ENCODE measurements at places on chromosomes 11 and 22.

DNA sequence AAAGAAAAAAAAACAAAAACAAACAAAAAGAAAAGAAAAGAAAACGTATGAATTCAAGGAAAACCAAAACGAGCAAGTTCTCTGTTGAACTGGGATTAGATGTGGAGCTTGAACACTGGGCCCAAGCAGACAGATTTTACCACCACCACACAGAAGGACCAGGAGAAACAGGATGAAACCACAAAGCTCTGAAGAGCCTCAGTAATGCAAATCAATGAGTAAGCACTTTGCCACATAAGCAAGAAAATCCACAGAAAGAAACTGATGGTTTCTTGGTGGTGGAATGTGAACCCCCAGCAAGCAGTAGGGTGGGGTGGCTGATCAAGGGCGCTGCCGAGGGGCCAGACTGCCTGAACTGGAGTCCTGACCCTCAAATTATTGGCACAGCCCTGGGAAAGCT, 50.9 kb upstream of the NFRKB start:
- DNase-seq: no peak

- DNase-seq: no peak
Measured at GRCh38 chr11:11313902-11314692, 39.0 kb downstream of the CSNK2A3 start.

GRCh38 chr11:125374398-125374797, 121.7 kb downstream of the FEZ1 start:
- no peak for DNase-seq

- DNase-seq: no peak
Measured at GRCh38 chr22:41915035-41915785, at the start of gene SHISA8. SHISA8 (minus strand) TSS chr22:41915074; CDS start chr22:41914667, 407 bp downstream.

- no peak for DNase-seq
Measured at GRCh38 chr22:41361716-41362310, 19.9 kb upstream of the TEF start.

DNA sequence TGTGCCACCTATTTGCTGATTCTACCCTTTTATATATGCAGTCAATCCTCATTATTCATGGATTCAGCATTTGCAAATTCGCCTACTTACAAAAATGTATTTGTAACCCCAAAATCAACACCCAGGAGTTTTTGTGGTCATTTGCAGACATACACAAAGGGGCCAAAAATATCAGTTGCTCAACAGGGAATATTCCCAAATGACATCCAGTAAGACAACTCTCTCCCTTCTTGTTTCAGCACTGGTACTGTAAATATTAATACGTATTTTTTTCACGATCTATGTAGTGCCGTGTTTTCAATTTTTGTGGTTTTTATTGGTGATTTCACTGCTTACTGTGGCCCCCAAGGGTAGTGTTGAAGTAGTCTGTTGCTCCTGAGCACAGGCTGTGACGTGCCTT, 11.8 kb upstream of the CAVIN3 start:
- DNase-seq: no peak

- DNase-seq: no peak
Measured at GRCh38 chr11:1307998-1308742, 1.3 kb downstream of the TOLLIP start.

GRCh38 chr11:26995701-26996460, 2.0 kb downstream of the FIBIN start:
- DNase-seq: no peak

DNA sequence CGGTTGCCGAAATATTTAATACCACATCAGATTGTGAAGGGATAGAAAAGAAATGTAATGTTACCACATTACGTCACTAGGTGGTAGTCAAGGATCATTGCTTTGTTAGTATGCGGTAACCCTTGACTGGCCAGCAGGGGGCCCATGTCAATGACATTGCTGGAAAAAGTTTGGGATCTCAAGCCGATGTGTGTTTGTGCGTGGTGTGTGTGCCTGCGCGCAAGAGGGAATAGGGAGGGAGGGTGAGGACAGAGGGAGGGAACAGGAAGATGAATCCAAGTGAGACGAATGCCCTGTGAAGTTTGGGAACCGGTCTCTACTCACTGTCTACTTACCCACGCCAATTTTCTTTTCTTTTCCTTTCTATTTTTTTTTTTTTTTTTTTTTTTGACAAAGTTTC, 10.7 kb upstream of the MRGPRX2 start:
- DNase-seq: no peak

DNA sequence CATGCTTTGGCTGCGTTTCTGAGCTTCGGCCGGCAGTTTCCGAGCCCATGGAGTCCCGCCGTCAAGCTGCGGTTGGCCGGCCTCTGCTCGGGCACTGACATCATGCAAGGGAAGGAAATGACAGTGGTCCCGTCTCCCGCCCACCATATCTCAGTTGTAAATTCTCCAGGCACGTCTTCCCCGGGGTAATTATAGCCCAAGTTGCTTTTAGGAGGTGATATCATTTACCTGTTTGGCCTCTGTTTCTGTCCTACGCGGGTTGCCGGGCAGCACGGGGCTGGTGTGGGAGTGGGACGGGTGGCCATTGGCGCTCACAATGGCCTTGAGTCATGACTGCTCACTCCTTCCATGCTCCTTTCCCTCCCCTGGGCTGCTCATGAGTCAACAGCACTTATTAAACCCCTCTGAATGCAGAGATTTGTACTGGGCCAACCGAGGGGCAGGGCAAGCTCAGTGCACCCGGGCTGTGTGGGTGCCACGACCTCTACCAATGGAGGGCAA, 4.2 kb upstream of the ANO1 start:
- no peak for DNase-seq

DNA sequence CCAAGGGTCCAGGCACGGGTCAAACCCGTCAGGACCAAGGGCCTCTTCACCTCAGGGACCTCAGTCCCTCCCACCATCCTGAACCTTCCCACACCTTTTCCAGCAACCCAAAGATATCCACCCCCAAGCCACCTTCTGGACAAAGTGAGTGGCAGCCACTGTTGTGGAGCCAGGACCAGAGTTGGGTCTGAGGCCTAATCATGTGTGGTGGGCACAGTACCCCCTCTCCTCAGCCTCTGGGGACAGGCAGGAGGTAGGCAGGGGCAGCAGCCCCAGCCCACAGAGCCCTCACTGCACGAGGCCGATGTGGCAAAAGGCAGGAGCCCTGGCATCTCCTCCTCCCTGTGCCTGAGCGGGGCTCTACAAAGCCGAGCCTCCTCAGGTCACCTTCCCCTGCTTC, 2.5 kb downstream of the KCNJ11 start:
- DNase-seq: no peak

DNA sequence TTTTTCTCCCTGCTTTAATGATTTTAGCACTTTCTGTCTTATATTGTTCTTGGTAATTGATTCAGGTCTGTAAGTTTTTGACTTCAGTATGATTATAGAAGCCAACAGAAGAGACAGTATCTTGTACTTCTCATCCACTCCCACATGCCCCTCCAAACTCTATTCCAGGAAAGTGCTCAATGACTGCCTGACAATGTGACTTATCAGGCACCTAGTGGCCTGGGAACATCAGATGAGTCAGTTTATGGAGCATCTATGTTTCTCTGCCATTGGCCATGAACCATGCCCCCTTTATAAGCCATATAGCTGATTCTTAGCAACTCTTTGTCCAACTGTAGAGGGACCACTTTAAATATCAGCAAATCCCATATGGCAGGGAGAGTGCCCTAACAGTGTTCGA, 179.2 kb upstream of the MTMR2 start:
- DNase-seq: no peak

- no peak for DNase-seq
Measured at GRCh38 chr11:39304586-39304985, 2154.9 kb downstream of the LRRC4C start.

DNA sequence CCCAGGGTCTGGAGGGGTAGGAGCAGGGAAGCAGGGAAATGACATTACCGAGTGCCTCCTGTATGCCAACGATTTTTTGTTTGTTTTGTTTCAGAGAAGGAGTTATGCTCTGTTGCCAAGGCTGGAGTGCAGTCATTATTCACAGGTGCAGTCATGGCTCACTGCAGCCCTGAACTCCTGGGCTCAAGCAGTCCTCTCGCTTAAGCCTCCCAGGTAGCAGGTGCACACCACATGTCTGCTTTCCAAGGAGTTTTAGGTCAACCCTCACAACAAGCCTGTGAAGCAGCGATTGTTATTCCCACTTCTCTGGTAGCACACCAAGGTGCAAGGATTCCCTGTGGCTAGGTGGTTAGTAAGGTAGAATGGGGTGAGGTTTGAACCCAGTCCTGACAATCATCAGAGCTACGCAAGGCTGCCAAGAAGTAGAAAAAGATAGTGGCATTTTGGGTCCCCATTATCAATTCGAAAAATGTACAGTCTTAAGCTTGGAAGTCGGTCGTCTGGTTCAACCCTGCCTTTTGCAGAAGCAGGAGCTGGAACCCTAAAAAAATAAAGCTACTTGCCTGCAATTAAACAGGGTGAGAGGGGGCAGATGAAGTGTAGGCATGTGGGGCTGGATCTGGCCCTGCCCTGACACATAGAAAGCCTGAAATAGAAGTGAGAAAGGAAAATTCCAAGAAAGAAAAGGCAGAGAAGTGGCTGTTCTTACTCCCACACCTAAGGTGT, 9.1 kb downstream of the UCP3 start:
- DNase-seq: no peak

GRCh38 chr11:134385774-134386565, 26.1 kb downstream of the B3GAT1 start:
- no peak for DNase-seq

GRCh38 chr11:8720352-8720751, 37.8 kb downstream of the RPL27A start:
- DNase-seq: no peak

GRCh38 chr11:69941546-69942332, 122.5 kb upstream of the FGF3 start:
- DNase-seq: no peak

DNA sequence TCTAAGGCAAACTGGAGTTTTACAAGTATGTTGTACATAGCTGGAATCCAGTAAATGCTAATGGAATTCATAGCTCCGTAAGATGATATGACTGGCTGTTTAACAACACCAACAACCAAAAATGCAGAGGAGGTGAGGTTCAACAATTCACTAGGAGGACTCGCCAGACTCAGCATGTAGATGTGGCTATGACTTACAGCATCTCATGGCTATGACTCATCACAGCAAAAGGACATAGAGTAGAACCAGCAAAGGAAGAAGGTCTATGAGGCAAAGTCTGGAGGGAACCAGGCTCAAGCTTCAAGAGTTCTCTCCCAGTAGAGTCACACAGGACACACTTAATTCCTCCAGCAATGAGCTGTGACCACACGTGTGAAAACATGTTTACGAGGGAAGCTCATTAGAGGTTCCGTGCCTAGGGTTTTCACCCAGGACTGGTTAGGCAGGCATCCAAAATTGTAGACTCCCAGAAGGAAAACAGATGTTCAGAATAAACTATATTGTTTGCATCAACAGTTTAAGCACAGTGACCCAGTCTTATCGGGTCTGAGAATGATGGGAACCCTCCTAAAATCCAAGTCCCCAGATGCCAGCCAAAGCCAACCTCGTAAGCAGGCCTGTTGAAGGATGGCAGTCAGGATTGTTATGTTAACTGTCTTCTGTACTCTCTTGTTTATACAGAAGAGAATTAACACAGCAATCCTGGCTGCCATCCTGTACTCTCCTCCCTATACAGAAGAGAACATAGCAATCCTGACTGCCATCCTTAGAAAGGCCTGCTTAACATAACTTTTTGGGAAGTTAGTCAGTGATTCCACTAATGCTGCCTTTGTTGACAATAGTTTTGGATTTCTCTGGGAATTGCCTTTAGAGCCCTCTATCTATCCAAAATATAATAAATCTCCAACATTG, 116.6 kb downstream of the LARGE1 start:
- peak; percentile 88 for DNase-seq

GRCh38 chr11:71339396-71339881, 87.1 kb upstream of the SHANK2 start:
- DNase-seq: no peak

DNA sequence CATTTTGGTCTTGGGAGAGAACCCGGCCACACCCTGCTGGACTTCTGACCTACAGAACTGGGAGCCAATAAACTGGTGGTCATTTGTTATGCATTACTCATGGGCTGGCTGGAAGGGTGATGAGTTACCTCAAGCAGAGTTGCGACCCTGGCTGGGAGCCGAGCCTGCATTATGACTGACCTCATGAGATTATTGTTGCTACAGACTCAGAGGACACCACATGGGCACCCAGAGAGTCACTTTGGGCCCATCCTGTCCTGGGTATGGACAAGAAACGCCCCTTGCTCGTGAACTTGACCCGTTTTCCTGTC, 531.7 kb downstream of the TBC1D22A start:
- peak; percentile 60 for DNase-seq

DNA sequence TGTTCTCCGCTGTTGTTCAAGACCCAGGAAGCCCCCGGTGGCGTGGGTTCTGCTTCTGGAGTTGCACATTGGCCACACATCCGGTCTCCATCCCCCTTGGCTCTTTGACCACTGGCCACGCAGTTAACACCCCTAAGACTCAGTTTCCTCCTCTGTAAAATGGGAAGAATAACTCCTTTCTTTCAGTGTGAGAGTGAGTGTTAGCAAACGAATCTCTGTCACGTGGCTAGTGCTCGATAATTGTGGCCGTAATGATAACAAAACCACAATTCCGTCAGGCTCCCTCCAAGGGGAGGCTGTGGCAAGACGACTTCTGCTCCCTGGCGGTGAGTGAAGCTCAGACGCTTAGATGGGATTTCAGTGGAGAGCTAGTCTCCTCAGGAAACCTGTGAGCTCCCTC, 315.2 kb upstream of the B3GAT1 start:
- DNase-seq: no peak

GRCh38 chr11:103924166-103925013, 112.0 kb upstream of the DDI1 start:
- DNase-seq: no peak

DNA sequence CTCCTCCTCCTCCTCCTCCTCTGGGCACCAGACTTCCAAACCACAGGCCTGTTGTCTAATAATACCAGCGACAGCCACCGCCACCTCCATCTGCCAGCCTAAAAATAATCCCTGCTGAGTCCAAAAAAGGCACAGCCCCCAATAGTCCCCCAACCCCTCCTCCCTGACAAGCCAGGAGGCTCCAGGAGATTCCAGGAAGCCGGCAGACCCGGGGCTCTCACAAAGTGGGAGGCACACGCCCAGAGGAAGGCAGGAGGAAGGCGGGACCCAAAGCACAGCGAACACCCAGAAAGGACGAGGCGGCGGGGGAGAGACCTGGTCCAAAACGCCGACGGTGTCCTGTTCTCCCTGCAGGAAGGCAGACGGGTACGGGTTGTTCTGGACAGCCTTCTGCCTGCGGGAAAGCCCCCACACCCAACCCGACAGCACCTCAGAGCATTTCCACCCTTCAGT, 5.9 kb downstream of the IGSF9B start:
- DNase-seq: no peak

GRCh38 chr11:2092956-2093412, 46.2 kb downstream of the IGF2 start:
- no peak for DNase-seq

DNA sequence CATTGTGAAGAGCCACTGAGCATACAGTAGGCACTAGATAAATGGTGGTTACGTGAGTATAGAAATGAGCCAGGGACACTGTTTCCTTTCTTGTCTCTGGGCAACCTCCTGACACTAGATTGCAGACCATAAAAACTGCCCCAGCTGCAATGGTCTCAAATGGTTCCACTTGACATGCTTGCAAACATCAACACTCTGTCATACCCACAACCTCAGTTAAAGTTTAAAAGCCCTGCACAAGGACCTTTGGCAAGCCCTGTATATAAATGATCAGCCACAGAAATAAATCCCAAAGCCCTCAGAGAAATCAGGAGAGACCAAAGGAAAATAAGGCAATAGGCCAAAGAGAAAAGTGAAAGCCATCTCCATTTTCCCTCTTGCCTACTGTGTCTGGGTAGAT, 20.7 kb downstream of the PLEKHA7 start:
- DNase-seq: no peak
